ENCODE measurements at places on chromosomes 5 and 9.

- no peak for DNase-seq
These were observed 378.5 kb downstream of the MLLT3 start for GRCh38 chr9:20243841-20244240.

DNA sequence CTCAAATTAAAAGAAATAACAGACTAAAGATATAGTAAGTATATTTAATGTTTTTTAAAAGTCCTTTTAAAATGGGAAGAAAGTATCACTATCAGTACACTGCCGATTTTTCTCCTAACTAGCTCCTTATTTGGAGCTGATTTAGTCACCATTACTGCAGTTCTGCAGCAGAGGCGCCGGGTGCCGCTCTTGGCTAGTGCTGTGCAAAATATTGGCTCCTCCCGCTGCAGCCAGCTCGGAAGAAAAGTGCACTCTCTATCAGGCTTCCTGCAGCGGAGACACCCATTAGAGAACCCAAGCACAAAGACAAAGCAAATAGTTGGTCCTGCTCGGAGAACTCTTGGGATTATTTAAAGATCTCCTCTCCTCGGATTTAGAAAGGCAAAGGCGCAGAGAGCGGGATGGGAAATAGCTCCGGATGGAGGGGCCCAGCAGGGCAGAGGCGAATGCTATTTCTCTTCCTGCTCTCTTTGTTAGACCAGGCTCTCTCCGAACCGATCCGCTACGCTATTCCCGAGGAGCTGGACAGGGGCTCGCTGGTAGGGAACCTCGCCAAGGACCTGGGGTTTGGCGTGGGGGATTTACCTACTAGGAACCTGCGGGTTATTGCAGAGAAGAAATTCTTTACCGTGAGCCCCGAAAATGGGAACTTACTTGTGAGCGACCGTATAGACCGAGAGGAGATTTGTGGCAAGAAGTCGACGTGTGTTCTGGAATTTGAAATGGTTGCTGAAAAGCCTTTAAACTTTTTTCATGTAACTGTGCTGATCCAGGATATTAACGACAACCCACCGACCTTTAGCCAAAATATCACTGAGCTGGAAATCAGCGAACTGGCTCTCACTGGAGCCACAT, at the start of gene PCDHGB3:
Gene PCDHGB3, plus strand, starts transcription at position 249 of the 855 bp plus-strand sequence. Its CDS starts 153 bp downstream, at position 402.
- DNase-seq: no peak

DNA sequence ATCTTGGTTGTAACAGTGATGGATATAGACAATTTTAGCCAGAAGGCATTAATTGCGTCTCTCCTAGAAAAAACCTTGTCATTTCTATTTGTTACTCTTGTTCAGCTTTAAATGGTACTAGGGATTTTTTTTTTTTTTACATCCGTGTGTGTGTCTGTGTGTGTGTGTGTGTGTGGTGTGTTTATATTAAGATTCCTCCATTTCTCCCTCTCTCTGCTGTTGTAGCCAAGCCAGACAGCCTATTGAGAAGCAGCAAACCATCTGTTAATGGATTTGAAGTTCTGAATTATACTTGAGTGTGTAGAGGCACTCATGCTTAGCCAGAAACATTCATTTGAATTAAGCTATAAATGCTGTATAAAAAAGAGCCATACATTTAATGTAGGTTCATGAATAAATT, 72.3 kb downstream of the SLF1 start:
- DNase-seq: no peak

GRCh38 chr5:153711755-153712154, 221.3 kb downstream of the GRIA1 start:
- no peak for DNase-seq

- no peak for DNase-seq
These were observed 258.7 kb upstream of the RASA1 start for GRCh38 chr5:87008751-87009560.

GRCh38 chr5:95471942-95472341, 80.8 kb downstream of the FAM81B start:
- DNase-seq: no peak

GRCh38 chr9:129693741-129694140, 28.3 kb downstream of the PRRX2 start:
- no peak for DNase-seq

GRCh38 chr9:114002986-114003350, 75.1 kb downstream of the AMBP start:
- no peak for DNase-seq

DNA sequence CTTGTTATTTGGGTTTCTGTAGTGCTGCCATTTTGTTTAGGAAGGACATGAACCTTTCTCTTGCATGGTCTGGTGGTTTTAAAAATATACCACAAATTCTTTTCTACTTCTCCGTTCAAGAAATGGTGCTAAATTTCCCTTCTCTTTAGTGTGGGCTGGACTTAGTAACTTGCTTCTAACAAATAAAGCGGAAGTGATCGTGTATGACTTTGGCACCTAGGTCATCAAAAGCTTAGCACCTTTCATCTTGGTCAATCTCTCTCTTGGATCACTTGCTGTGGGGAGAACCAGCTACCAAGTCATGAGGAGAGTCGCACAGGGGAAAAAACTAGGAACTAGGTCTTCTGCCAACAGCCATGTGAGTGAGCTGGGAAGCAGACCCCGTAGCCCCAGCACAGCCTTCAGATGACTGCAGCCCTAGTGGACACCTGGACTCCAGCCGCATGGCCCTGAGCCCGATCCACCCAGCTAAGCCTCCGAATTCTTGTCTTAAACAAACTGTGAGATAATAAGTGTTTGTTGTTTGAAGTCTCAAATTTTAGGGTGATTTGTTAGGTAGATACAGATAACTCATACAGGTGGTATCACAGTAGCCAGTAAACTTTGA, 87.7 kb upstream of the CKMT2 start:
- no peak for DNase-seq

DNA sequence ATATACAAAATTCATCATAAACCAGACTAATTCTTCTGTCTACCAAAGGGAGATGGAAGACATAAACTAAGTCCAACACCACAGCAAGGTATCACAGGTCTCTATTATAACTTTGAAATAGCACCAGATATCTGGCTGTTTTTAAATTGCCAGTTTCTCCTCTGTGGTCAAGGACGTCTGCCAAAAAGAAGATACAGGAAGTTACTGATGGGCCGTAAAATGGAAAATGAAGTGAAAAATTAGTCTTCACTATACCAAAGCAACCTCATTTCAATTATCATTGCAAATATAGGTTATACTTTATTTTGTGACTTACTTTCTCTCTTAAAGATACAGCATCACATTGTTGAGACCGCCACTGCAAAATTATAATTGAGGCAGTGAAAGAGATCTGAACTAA, 225.5 kb downstream of the NDUFS4 start:
- DNase-seq: no peak

DNA sequence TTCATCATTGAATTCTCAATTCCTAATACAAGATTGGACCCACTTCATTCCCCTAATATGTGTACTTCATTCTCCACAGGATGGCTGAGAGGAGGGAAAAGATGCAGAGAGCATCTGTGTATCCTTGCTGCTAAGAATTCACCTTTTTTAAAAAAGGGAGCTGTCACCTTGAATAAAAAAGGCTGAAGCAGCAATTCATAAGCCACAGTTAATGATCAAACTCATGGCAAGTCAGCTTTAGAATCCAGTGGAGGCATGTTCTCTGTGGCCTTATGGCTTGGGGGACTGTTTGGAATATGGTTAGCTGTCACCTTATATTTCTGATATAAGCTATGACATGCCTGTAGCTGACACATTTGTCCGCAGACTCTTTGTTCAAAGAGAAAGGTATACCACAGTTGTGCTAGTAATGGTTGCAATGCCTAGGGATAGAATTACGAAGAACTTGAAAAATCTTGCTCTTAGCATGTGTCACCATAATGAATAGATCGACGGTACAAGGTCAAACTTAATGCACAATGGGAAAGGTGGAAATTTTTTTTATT, 256.8 kb upstream of the TNC start:
- no peak for DNase-seq

DNA sequence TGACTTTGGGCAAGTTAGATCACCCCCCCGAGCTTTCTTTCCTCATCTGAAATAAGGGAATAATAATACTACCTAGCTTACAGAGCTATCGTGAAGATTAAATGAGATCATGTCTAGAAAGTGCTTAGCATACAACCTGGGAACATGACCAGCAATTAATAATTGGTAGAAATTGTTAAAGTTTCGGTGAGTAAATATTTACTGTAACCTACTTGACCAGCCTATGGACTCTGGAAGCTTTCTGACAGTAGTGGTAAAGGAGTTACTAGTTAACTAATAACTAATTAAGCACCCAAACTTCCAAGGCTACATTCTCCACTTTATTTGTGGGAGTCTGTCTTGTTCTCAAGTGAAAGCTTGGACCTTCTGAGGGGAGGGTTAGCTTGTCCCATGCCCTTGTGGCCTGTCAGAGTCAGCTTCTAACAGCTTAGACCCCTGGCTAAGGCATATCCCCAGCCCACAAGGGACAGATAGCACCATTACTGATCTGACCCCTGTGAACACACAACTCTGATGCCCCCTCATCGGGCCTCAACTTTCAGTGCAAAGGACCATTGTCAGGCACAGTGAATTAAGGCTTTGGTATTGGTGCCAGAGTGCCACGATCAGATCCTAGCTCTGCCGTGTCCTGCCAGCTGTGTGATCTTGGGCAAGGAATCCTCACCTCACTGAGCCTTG, 58.7 kb upstream of the SAP30L start:
- DNase-seq: no peak

- DNase-seq: no peak
These were observed 1.2 kb upstream of the AJM1 start for GRCh38 chr9:136840877-136841645.

DNA sequence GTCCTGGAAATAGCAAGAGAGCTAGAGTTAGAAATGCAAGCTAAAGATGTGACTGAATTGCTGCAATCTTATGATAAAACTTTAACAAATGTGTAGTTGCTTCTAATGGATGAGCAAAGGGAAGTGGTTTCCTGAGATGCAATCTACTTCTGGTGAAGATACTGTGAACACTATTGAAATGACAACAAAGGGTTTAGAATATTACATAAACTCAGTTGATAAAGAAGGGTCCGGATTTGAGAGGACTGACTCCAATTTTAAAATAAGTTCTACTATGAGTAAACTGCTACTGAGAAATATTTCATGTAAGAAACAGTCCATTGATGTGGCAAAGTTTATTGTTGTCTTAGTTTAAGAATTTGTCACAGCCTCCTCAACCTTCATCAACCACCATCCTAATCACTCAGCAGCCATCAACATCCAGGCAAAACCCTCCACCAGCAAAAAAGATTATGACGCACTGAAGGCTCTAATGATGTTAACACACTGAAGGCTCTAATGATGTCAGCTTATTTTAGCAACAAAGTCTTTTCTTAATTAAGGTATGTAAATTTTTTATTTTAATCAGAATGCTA, 376.2 kb downstream of the CDH10 start:
- DNase-seq: no peak

DNA sequence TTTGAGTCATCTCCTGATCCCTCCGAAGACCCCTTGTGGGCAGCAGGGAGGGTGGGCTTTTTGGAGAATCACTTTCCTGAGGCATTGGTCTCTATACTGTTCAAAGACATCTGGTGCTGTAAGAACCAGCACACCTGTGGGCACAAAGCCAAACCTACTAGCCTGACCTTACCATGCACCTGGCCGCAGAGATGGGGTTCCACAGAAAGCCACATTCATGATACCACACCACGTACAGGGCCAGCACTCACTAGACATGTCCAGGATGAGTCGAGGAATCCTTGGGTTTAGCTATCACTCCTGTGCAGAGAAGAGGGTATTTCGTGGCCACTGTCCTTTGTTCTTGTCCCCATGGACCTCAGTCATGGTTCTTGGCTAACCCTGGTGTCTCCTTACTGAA, 203.4 kb downstream of the CACNA1B start:
- DNase-seq: no peak

GRCh38 chr9:122904466-122904822, 715 bp downstream of the RC3H2 start:
- DNase-seq: no peak

DNA sequence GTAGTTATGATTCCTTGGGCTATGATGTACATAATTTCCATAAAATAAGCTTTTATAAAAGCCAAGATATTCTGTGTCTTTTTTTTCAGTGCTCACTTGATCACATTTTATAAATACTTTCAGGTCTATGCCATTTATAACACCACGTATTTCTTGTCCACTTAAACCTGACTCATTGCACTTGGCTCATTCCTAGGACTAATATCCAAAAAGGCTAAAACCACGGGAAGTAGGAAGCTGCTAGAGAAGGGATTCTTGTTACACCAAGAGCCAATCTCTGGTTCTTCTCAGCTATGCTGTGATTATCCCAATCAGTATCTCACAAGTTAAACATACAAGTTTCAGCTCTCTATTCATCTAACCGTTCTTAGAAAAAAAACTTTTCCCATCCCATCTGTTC, 80.4 kb upstream of the CDH6 start:
- DNase-seq: no peak

- DNase-seq: no peak
These were observed 131.5 kb downstream of the ERCC6L2 start for GRCh38 chr9:96006961-96007360.

GRCh38 chr5:154421868-154422267, 23.9 kb upstream of the SAP30L start:
- no peak for DNase-seq

DNA sequence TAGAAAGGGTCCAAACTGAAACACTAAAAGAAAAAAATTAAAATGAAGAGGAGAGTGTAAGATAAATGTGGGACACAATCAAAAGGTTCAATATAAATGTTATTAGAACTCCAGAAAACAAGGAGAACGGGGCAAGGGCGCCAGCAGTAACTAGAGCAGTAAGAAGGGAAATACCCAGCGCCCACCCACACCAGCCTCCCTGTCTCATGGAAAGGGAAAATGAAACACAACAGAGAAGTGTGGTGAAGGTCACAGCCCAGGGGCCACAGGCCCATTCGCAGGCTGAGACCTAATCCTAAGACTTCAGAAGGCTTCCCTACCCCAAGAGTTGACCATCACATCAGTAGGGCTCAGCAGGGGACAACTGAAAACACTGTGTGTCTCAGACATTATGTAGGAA, 45.8 kb upstream of the CLK4 start:
- DNase-seq: no peak

GRCh38 chr5:112762113-112762810, 24.6 kb downstream of the APC start:
- no peak for DNase-seq

GRCh38 chr5:173963867-173964441, 25.0 kb upstream of the C5orf47 start:
- no peak for DNase-seq

DNA sequence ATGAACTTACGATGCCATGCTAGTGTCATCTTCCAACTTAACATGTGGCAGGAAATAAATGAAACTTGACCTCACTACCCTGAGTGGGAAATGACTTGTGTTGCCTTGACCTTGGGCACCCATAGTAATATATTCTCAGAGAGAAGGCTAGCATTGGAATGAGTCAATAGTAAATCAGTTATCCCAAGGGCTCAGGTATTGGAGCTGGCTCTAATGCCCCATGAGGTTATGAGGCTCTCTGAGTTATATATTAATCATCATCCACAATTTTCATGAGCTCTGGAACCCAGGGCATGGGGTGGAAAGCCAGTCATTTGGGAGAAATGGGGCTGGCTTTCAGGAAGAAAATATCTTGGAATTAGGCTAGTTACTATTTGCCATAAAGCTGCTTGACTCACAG, 42.4 kb upstream of the SMIM32 start:
- no peak for DNase-seq

Data from activated CD8-positive, alpha-beta memory T cell treated with anti-CD3 and anti-CD28 coated beads for 48 hours (primary cell).